ENCODE measurements at places on chromosomes 12 and 14.

DNA sequence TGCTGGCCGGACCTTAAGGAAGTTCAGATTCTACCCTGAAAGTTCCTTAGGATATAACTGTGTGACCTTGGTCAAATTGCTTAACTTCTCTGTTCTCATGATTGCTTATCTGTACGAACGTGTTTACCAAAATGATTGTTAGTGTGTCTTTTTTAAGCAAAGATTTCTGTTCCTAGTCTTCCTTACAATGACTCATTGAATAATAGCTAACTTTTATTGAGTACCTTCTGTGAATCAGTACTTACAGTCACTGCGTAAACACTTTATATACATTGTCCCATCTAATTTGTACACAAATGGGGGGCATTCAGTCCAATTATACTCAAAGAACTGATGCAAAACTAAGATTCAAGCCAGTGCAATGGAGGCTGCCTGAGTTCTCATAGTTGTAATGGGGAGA lies 4.2 kb upstream of the TMEM30B start:
- no peak for DNase-seq

GRCh38 chr12:111304642-111305071 lies 64.2 kb downstream of the PHETA1 start:
- DNase-seq: peak; percentile 72

- DNase-seq: no peak
These were observed 385.7 kb downstream of the FUT8 start for GRCh38 chr14:65798216-65798615.

DNA sequence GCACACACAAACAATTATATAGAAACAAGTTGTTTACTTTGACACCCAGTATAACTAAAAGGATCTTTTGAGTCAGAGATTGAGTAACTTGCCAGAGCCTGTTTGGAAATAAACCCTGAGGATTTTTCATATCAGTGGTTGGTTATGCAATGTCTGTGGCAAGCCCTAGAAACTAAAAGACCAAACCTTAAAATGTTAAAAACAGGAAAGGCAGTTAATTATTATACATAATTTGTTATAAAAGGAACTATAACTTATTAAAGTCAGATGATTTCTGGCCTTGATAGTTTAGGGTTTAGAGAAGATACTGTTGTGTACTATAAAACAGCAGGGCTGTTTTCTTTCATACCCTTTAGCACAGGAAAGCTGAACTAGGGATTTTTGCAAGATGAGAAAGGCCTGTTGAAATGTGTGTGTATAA lies 44.1 kb downstream of the PSEN1 start:
- DNase-seq: no peak

DNA sequence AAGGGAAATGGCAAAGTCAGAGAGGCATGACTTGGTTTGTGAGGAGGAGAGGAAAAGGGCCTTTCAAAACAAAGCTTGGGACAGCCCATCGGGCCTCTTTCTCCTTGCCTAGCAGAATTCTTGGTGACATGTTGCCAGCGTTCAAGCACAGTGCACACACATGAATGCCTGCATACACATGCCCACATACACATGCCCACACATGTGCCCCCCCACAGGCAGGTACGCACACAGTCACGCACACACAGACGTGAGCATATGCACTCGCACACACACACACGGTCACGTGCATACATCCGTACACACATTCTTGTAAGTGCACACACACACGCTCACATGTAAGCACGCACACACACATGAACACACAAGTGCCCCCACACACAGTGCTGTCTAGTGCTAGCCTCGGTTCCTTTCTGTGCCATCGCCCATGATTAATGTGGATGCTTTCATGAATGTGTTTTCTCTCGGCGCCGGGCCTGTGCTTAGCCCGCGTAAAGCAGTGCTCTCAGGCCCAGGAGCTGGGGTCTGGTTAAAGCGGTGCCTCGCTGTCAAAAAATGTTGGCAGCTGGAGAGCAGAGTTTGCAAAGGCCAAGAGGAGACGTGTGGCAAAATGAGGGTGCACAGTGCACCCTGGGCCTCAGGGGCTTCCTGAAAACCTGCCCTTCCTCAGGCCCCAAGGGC lies 328.8 kb upstream of the DIO3 start:
- no peak for DNase-seq

DNA sequence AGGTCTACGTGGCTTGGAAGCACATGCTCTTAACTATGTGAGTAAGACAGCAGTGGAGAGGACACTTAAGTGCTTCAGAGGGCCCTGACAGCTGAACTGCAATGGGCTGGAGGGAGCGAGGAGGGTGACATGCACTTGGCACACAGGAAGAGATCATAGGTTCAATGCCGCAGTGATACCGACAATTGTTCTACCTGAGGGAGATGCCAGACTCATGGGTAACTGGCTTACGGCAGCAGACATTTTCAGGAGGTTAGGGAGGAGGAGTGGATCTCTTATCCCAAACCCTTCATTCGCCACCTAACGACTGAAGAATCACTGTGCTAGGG lies 68.4 kb downstream of the NTF3 start:
- no peak for DNase-seq

Data from NAMALWA (cell line).